PC-3 (cell line): ENCODE measurements at places on chromosomes 7 and 10. TPM values are rescaled to one million over a fixed set of nuclear protein-coding genes. Genes with fewer than 3 reads are reported as not detected.
A peak's percentile ranks its signal among the peaks of the same experiment; 100 is the strongest.

DNA sequence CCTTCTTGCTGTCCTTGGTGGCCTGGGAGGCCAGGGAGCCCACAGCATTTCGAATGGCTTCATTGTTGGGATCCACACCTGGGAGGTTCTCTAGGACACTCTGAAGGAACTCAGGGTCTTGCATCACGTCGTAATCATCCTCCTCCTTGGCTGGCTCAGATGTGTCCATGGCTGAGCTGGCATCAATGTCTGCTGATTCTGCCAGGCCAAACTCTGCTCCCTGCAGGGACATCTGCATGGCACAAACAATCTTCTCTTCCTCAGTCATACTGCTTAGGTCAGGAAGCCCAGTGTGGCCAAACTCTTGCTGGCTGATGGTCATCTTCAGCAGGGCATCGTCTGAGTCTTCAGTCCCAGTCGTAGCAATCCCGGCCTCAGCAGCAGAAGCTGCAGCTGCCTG lies 34.9 kb upstream of the PLCE1 start:
- peaks cover 21% of the 10 kb centered on the region for H3K4me1 ChIP-seq
- H3K27me3 ChIP-seq: no peaks in the 10 kb centered on the region
- no peaks in the 10 kb centered on the region for H3K36me3 ChIP-seq
- no peak overlapping the region for H3K4me3 ChIP-seq

GRCh38 chr7:94060752-94061151 lies 56.6 kb upstream of the BET1 start:
- H3K4me3 ChIP-seq: no peak overlapping the region
- no peak overlapping the region for H3K27ac ChIP-seq
- no peaks in the 10 kb centered on the region for H3K27me3 ChIP-seq
- peaks cover 5% of the 10 kb centered on the region; the same call in 1 of the 2 replicates for H3K4me1 ChIP-seq

GRCh38 chr10:132808383-132809231 lies 22.7 kb upstream of the NKX6-2 start:
- no peak overlapping the region for H3K27ac ChIP-seq
- no peak overlapping the region for H3K4me3 ChIP-seq
- no peaks in the 10 kb centered on the region for H3K36me3 ChIP-seq

- H3K4me3 ChIP-seq: no peak overlapping the region
- no peak overlapping the region for H3K27ac ChIP-seq
- H3K36me3 ChIP-seq: no peaks in the 10 kb centered on the region
Measured at GRCh38 chr7:44127161-44127560, 3.8 kb upstream of the POLD2 start.

DNA sequence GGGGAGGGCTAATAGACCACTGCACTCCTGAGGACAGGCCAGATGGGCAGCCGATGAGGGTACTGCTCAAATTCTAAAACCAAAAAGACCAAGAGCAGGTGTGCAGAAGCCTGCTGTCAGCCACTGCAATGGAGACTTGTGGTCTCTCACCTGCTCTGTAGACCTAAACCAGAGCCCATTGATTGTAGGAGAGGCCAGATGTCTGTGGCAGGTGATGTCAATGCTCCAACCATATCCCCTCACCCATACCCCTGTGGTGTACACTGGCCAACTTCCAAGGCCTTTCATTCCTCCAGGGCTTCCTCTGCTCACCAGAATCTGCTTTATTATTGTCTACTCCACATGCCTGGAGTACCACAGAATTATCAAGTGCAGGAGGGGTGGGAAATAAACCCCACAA lies 116.9 kb upstream of the CHST15 start:
- H3K4me3 ChIP-seq: no peak overlapping the region
- no peak overlapping the region for H3K27ac ChIP-seq
- H3K27me3 ChIP-seq: no peaks in the 10 kb centered on the region
- H3K36me3 ChIP-seq: no peaks in the 10 kb centered on the region
- no peaks in the 10 kb centered on the region for H3K4me1 ChIP-seq
- DNase-seq: no peak

GRCh38 chr7:24685708-24686107 lies 71.6 kb downstream of the GSDME start:
- H3K4me1 ChIP-seq: no peaks in the 10 kb centered on the region
- DNase-seq: no peak
- no peaks in the 10 kb centered on the region for H3K36me3 ChIP-seq
- no peak overlapping the region for H3K4me3 ChIP-seq

GRCh38 chr7:157404845-157405481 lies 68.2 kb downstream of the DNAJB6 start:
- H3K4me1 ChIP-seq: peaks cover 28% of the 10 kb centered on the region
- peak overlapping the region; percentile 97 for H3K27ac ChIP-seq
- peak; percentile 95 for DNase-seq
- H3K4me3 ChIP-seq: no peak overlapping the region
- peaks cover 6% of the 10 kb centered on the region for H3K36me3 ChIP-seq

DNA sequence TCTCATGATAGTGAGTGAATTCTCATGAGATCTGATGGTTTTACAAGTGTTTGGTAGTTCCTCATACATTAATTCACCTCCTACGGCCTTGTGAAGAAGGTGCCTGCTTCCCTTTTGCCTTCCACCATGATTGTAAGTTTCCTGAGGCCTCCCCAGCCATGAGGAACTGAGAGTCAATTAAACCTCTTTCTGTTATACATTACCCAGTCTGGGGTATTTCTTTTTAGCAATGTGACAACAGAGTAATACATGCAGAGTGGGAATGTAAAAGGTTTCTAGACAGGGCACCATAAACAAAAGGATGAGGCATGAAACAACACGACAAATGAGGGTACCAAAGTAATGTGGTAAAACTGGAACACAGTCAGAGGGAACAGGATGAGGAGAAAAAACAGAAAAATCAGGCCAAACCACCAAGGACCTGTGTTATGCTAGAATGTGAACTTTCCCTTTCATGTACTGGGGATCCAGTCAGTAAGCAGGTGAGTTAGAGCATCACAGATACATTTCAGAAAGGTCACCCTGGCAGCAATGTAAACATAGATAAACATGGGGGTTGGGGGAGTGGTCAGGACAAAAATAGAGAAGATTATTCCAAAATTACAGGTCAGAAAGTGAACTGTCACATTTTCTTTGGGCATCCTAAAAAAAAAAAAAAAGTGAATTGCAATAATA lies 31.9 kb downstream of the ANKRD26 start:
- no peak for DNase-seq
- H3K27ac ChIP-seq: no peak overlapping the region
- no peaks in the 10 kb centered on the region for H3K36me3 ChIP-seq
- H3K27me3 ChIP-seq: no peaks in the 10 kb centered on the region

DNA sequence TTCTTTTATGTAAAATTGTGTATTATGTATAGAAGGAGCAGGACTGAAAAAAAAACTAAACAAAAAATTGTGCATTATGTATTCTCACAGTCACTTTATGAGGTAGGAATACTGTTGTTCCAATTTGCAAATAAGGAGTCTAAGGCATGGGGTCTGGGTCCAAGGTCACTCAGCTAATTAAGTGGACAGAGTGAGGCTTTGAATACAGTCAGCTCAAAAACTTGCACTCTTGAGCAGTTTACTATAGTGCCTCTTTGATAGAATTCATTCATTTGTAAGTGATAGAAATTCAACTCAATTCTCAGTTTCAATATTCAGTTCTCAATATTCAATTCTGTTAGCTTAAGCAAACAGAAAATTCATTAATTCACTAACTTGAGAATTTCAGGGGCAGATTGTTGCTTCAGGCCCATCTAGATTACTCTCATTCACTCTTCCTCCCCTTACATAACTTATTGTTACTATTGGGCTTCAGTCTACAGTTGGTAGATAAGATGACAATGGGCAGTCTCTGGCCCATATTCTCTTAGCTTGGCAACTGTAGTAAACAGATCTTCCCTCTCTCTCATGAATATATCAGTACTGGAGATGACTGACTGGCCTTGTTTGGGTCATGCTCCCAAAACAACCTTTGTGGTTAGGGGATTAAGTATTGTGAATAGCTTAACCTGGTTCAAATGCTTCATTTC lies 86.6 kb downstream of the BTAF1 start:
- DNase-seq: no peak
- H3K4me1 ChIP-seq: peaks cover 3% of the 10 kb centered on the region; the same call in 1 of the 2 replicates
- H3K36me3 ChIP-seq: peaks cover 26% of the 10 kb centered on the region
- no peak overlapping the region for H3K4me3 ChIP-seq

GRCh38 chr7:140754506-140754905 lies 58.0 kb downstream of the NDUFB2 start:
- no peaks in the 10 kb centered on the region for H3K36me3 ChIP-seq
- H3K4me3 ChIP-seq: no peak overlapping the region
- H3K27me3 ChIP-seq: no peaks in the 10 kb centered on the region
- H3K27ac ChIP-seq: no peak overlapping the region
- DNase-seq: no peak

DNA sequence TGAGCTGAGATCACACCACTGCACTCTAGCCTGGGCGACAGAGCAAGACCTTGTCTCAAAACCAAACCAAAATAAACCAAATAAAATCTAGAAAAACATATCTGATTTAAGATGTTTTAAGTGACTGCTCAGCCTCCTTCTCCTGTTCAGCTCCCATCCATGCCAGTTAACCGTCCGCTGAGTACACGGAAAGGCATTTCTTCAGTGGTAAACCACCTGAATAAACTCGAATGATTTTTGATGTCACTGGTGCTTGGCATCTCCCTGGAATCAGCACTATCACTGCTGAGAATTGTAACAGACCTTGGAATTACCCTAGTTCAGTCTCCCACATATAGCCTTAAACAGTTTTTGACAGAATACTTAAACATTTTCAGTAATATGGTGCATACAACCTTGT lies 24.1 kb upstream of the NRCAM start:
- H3K4me3 ChIP-seq: no peak overlapping the region
- no peak for DNase-seq
- no peak overlapping the region for H3K27ac ChIP-seq
- H3K4me1 ChIP-seq: no peaks in the 10 kb centered on the region
- no peaks in the 10 kb centered on the region for H3K27me3 ChIP-seq

DNA sequence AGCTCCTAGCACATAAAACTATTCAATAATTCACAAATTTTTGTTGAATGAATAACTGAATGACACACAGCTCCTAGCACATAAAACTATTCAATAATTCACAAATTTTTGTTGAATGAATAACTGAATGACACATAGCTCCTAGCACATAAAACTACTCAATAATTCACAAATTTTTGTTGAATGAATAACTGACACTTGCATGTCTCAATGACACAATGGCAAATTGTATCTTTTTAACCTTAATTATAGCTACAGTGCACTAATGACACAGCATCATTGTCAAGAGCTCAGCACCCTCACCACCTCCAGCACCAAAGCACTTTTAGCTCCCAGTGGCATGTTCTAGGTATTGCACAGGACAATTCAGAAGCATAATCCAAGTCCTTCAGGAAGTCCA lies 131.6 kb downstream of the PDE1C start:
- H3K4me3 ChIP-seq: no peak overlapping the region
- peaks cover 63% of the 10 kb centered on the region for H3K4me1 ChIP-seq
- H3K27ac ChIP-seq: peak overlapping the region; percentile 63
- DNase-seq: peak; percentile 85
- H3K27me3 ChIP-seq: no peaks in the 10 kb centered on the region

GRCh38 chr7:132575419-132575981 lies 770 bp downstream of the PLXNA4 start:
- H3K27ac ChIP-seq: no peak overlapping the region
- H3K4me3 ChIP-seq: peak overlapping the region; percentile 77
- DNase-seq: peak; percentile 53
- H3K27me3 ChIP-seq: peaks cover 32% of the 10 kb centered on the region

GRCh38 chr7:49486974-49487829 lies 286.2 kb upstream of the VWC2 start:
- no peaks in the 10 kb centered on the region for H3K36me3 ChIP-seq
- H3K4me1 ChIP-seq: no peaks in the 10 kb centered on the region
- H3K4me3 ChIP-seq: no peak overlapping the region
- H3K27me3 ChIP-seq: peaks cover 21% of the 10 kb centered on the region

DNA sequence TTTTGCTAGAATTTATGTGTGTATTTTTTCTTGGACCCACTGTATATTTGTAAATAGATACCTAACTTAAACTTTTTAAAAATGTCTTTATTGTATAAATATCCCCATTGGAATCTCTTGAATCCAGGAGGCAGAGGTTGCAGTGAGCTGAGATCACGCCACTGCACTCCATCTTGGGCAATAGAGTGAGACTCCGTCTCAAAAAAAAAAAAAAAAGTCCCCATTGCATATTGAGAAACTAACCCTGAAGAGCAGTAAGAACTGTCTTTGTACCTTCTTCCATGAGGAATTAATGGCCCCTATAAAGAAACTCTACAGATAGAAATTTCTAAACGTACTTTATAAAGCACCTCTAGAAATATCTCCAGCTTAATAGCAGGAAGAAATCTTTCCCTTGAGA lies 504.0 kb downstream of the SORCS1 start:
- no peak overlapping the region for H3K4me3 ChIP-seq
- H3K27me3 ChIP-seq: peaks cover 13% of the 10 kb centered on the region; the same call in 1 of the 2 replicates
- H3K36me3 ChIP-seq: no peaks in the 10 kb centered on the region
- no peak for DNase-seq

GRCh38 chr10:34280599-34281374 lies 534.3 kb downstream of the PARD3 start:
- H3K27ac ChIP-seq: peak overlapping the region; percentile 54
- no peaks in the 10 kb centered on the region for H3K36me3 ChIP-seq
- peaks cover 22% of the 10 kb centered on the region for H3K4me1 ChIP-seq
- DNase-seq: peak; percentile 100
- no peaks in the 10 kb centered on the region for H3K27me3 ChIP-seq

GRCh38 chr7:21526007-21526406 lies 16.8 kb upstream of the DNAH11 start:
- DNase-seq: peak; percentile 40
- no peaks in the 10 kb centered on the region for H3K36me3 ChIP-seq
- H3K4me1 ChIP-seq: no peaks in the 10 kb centered on the region
- H3K27ac ChIP-seq: no peak overlapping the region
- H3K27me3 ChIP-seq: no peaks in the 10 kb centered on the region

DNA sequence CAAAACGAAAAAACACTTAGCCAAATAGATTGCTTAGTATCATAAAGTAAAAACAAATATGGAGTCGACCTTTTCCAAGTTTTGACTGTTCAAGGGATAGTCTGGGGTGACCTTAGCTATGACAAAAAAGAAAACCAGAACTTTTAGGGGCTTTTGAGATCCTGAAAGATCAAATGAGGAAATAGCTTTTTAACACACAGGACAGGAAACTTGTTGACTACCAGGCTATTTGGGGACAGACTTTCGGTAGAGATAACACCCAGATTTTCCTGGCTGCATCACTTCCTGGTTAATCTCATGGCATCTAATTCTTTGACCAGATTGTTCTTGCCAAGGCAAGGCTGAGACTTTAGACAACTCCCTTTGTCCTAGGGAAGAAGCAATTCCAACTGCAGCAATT lies 34.5 kb upstream of the EGR2 start:
- no peak for DNase-seq
- no peak overlapping the region for H3K27ac ChIP-seq
- H3K4me1 ChIP-seq: peaks cover 6% of the 10 kb centered on the region; the same call in 1 of the 2 replicates
- no peak overlapping the region for H3K4me3 ChIP-seq
- no peaks in the 10 kb centered on the region for H3K27me3 ChIP-seq

Gene KCNH2
- total RNA-seq: 0.84 and 1.6 TPM in 2 replicates

Gene PTPRZ1
- total RNA-seq: not detected in 2 replicates

Gene CHN2
- 3.1 and 7.7 TPM in 2 replicates for total RNA-seq

Gene TFEC
- total RNA-seq: 0.12 and 0.15 TPM in 2 replicates

Gene ZNF853
- total RNA-seq: 1.0 and 1.6 TPM in 2 replicates

Gene NAT16
- total RNA-seq: 0.26 TPM in 1 of 2 replicates, not detected in the other

Gene C10orf62
- not detected in 2 replicates for total RNA-seq

Gene FOXI2
- total RNA-seq: not detected in 2 replicates

Gene PIP4K2A
- 20.2 and 22.6 TPM in 2 replicates for total RNA-seq

Gene FAM221A
- 0.75 and 5.6 TPM in 2 replicates for total RNA-seq

Gene CPA2
- total RNA-seq: not detected in 2 replicates
